ENCODE measurements at places on chromosomes 3 and 15.

GRCh38 chr3:52090933-52091468, 34.6 kb upstream of the DUSP7 start:
- no peak for DNase-seq

DNA sequence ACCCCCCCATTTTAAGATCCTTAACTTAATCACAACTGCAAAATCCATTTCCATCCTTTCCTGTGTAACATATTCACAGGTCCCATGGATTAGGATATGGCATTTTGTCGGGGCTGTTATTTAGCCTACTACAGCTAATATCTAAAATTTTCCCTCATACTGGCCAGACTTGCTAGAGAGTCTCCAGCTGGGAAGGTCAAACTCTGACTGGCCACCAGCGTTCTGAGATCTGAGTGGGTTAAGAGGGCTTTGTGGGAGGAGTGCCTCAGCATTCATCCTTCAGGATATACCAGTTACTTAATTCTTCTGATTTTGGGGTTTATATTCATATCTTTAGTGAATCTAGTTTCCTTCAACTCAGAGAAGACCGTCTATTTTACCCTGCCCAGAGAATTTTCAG, 17.7 kb downstream of the TM4SF18 start:
- no peak for DNase-seq

DNA sequence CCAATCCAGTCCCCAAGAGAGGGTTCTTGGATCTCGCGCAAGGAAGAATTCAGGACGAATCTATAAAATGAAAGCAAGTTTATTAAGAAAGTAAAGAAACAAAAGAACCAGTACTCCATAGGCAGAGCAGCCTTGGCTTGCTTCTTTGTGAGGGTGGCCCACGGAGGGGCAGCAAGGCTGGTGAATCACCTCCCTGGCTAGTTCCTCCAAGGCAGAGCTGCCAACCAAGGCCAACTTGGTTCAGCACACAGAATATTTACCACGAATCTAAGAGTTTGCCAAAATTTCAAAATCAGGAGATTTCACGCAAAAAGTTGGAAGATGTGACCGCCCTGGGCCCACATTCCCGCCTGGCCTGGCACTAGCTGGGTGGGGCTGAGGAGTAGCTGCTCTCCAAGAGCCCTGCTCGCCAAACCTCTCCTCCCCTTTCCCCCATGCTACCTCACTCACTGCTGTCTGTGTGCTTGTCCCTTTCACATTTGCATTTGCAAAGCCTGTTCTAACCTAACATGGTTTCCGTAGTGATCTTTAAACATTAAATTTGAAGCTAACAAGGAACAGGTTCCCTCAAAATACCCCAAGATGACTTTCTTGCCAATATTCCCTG, 26.2 kb upstream of the DCUN1D1 start:
- DNase-seq: no peak

DNA sequence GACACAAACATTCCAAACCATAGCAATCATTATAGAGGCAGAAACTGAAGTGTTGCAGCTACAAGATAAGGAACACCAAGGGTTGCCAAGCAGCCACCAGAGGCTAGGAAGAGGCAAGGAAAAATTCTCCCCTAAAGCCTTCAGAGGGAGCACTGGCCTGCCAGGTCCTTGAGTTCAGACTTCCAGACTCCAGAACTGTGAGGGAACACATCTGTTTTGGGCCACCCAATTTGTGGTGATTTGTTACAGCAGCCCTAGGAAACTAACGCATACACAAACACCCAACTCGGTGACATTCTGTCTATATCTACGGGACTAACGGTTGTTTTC, 54.6 kb downstream of the MB21D2 start:
- DNase-seq: no peak

DNA sequence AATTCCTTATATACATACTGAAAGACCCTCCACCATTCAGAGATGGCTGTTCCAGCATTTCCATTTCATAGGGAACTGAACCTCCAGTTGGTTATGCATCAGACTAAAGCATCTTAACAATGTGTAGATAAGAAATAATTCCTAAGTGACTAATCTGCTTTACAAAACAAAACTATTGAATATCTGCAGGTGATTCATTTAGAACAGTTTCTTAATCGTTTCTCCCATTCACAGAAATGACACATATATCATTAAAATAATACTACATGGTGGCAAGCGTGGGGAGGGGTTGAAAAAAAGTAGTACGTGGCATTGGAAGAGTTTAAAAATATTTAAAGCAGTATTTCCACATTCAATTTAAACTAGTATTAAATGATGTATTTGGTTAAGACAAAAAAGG, 19.5 kb downstream of the COPS2 start:
- DNase-seq: no peak

DNA sequence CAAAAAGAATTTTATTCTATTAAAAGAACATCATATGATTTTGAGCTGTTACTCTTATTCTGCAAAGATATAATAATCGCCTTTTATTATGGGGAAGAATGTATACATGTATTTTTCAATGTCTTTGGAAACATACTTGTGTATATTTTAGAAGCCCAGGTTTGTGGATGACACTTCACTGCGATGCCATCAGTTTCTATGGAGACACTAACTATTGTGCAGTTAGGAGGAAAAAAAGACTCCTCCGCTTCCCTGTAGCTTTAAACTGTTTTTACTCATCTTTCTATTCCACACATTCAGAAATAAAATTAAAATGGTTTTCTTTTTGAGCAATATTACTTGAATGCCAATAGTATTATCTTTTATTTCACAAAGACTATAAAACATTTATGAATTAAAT, 305.0 kb downstream of the NLGN1 start:
- DNase-seq: no peak

- DNase-seq: peak; percentile 63
Measured at GRCh38 chr15:77966540-77967234, 110.8 kb downstream of the TBC1D2B start.

GRCh38 chr3:56748663-56749231, 53.0 kb downstream of the ARHGEF3 start:
- DNase-seq: no peak
